ENCODE measurements at places on chromosomes 12 and 14.

- DNase-seq, result no peak
Observed at GRCh38 chr12:3542911-3543310, 51.9 kb downstream of the PRMT8 start.

GRCh38 chr12:104686196-104686595, 229.4 kb downstream of the CHST11 start:
- peak; percentile 74 for DNase-seq

DNA sequence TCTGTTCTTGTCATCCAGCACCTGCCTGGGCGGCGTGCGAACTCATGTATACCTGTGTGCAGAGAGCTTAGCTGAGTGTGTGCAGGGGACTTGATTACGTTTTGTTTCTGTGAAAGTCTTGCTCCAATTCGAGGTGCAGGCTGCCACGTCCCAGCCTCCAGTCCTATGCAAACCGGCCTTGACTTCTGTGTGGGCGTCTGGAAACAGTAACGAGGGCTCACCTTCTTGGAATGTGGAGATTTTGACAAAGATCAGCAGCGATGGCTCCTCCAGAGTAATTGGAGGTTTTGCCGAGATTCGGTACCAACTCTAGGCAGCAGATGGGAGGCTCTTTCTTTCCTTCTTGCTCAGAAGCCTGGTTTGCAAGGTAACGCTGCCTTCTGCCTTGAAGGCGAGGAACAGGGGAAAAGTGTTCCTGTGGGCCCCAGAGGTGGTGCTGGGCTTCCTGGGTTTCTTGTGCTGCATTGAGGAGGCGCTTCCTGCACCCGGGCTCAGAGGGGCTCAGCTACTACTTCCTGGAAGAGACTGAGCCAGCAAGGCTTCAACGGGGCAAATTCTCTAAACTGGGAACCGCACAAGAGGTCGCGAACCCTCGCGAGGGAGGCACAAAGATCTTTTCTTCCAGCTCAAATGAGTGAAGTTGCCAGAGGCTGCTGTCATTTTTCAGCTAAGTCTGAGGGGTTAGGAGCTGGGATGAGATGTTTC, 249.0 kb downstream of the AACS start:
- DNase-seq, result no peak

- no peak for DNase-seq
Observed at GRCh38 chr12:29376118-29376517, 4.9 kb downstream of the ERGIC2 start.

- DNase-seq, result no peak
Observed at GRCh38 chr14:90511795-90512328, 115.0 kb downstream of the CALM1 start.

- DNase-seq, result no peak
Observed at GRCh38 chr12:101963697-101964096, 86.3 kb downstream of the DRAM1 start.

- DNase-seq, result no peak
Observed at GRCh38 chr12:45568808-45569207, 160.7 kb upstream of the ARID2 start.

GRCh38 chr12:24814379-24815113, 134.4 kb downstream of the BCAT1 start:
- DNase-seq, result no peak

GRCh38 chr14:63496837-63497400, 46.3 kb downstream of the PPP2R5E start:
- no peak for DNase-seq

- no peak for DNase-seq
Observed at GRCh38 chr12:96424601-96425000, 24.4 kb upstream of the CDK17 start.

DNA sequence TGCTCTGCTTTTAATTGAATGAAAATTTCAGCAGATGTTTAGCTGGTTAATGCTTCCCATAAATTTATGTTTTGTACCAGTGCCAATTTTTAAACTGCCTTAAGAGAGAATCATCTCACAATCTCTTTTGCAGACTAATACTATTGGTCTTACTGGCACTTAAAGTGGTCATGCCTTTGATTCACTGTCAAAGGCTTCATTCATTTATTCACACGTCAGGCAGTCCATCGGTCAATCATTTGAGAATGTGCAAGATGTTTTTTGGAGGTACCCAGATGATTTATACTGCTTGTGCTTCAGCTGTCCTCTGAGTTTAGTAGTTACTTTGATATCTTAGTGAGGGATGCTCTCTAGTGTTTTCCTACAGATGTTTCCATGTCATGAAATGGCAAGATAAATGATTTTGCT, 83.4 kb downstream of the NAV3 start:
- no peak for DNase-seq

GRCh38 chr12:116389990-116390389, 112.5 kb upstream of the MED13L start:
- peak; percentile 94 for DNase-seq

GRCh38 chr14:104400355-104400754, 179.2 kb upstream of the C14orf180 start:
- DNase-seq, result no peak

- peak; percentile 95 for DNase-seq
Observed at GRCh38 chr12:12899530-12900380, 8.4 kb downstream of the GPRC5A start.

DNA sequence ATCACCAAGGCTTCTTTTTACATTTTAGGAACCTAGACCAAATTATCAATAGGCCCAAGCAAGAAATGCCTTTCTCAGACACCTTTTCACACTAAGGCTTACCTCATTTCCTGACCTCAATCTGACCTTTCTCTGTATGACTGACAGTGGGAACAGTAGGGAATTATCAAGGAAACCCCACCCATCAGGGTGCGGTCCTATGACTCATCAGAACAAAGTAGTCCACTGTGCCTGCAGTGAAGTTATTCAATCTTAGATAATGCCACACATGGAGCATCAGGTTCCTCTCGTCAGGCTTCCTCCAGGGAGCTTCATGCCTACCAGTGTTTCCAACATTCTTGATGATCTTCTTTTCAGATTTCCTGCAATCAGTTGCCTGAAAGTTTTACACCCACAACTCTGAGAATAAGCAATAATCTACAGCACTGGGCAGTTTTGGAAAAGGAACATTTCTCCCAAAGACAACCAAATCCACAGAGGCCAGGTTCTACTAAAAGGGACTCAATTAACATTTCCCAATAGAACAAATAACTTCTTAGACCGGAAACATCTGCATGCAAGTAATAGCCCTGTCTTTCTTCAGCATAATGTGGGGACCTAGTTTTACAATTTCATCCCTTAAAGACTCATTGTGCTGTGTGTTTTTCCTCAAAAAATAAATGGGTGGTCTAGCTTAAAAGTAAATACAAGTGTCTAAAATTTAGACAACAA, 35.9 kb upstream of the TMTC2 start:
- peak; percentile 11 for DNase-seq

GRCh38 chr14:21748869-21749303, 75.3 kb upstream of the OR4E1 start:
- peak; percentile 33 for DNase-seq

- no peak for DNase-seq
Observed at GRCh38 chr14:97730706-97731105, 933.5 kb downstream of the VRK1 start.

DNA sequence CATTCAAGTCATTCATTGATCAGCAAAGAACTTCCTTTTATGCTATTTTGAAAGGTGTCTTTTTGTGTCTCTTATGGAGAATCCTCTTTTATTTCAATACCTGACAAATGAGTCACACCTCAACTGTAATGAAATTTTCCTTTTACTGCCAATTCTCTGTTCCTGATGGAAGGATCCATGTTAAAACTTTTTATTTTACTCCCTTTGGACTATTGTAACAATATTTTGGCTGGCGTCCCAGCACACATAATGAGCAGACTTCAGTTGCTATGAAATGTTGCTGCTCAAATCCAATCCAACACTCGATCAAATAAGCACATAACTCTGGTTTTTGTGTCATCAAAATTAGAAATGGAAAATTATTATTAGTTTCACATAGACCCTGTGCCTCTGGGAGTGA, 21.9 kb upstream of the SLC15A5 start:
- no peak for DNase-seq

DNA sequence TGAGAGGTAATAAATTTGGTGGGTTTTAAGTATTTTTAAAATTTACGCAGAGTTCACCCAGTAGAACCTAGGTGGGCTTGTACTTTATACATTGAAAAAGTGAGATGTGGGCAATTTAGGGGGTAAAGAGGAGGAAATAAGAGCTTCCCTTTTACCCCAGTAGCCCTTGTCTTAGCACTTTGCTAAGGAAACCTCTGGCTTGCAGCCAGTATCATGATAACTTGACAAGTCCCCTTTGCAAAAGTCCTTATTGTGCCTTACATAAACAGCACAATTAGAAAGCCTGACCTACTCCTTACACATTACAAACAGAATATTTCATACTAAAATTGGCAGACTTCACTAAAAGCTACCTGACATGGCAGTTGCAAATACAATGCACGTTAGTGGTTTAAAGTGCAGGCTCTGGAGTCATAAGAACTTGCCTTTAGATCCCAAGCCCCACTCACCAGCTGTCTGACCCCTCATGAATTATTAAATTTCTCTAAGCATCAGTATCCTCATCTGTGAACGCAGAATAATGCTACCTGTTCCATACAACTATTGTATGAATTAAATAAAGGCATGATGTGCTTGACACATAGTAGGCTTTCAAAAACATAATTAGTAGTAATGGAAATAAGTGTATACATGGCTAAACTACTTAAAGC, 53.2 kb upstream of the NELL2 start:
- DNase-seq, result no peak

GRCh38 chr12:108896336-108896735, 16.4 kb downstream of the DAO start:
- no peak for DNase-seq

DNA sequence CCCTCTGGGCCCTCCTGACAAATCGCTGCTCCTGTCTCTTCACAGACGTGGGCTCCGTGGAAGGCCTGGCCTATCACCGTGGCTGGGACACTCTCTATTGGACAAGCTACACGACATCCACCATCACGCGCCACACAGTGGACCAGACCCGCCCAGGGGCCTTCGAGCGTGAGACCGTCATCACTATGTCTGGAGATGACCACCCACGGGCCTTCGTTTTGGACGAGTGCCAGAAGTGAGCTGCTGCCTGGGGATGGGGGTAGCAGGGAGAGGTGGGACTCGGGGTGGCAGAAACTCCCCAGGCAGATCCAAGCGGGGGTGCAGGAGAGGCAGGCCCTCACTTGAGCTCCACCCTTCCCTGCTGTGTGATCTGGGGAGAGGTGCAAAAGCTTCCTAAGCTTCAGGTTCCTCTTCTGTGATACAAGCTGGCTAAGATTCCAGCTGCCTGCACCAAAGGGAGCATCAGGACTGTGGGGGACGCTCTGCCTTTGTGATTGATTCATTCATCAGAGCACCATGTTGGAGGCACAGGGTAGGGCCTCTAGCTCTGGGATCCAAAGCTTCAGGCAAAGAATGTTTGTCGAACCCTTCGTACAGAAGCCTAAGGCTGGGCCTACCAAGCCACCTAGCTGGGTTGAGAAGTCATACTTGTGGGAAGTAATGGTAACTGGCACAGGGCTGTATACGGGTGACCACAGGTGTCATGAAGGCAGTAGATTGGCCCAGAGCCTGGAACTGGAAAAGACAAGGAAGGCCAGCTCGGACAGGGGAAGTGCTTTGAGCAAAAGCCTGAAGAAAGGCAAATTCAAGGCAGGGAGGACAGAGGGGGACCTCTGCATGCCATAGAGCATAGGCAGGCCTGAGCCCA, 29.1 kb upstream of the NXPH4 start:
- no peak for DNase-seq

GRCh38 chr12:110998165-110998564, 77.8 kb upstream of the MYL2 start:
- DNase-seq, result no peak

- no peak for DNase-seq
Observed at GRCh38 chr12:107798580-107798979, 24.1 kb downstream of the ASCL4 start.

GRCh38 chr14:87676814-87677437, 316.1 kb downstream of the GALC start:
- no peak for DNase-seq

- DNase-seq, result no peak
Observed at GRCh38 chr12:28814246-28814645, 334.8 kb upstream of the FAR2 start.

DNA sequence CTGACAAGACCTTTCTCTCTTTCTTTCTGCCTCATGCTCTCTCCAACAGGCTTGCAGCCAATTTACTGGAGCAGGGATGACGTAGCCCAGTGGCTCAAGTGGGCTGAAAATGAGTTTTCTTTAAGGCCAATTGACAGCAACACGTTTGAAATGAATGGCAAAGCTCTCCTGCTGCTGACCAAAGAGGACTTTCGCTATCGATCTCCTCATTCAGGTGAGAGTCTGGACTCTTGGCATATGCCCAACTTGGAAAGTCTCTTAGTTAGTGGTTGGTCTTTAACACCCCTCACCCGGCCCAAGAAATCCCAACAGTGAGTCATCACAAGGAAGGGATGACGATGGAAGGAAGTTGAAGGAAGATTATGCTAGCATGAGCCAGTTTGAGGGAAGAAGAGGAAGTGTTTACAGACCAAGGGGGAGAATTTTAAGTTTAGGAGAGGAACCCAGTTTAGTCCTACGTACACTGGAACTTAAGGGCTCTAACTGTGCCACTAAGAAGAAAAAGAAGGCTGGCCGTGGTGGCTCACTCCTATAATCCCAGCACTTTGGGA, 189.7 kb downstream of the ETV6 start:
- DNase-seq, result peak; percentile 8

DNA sequence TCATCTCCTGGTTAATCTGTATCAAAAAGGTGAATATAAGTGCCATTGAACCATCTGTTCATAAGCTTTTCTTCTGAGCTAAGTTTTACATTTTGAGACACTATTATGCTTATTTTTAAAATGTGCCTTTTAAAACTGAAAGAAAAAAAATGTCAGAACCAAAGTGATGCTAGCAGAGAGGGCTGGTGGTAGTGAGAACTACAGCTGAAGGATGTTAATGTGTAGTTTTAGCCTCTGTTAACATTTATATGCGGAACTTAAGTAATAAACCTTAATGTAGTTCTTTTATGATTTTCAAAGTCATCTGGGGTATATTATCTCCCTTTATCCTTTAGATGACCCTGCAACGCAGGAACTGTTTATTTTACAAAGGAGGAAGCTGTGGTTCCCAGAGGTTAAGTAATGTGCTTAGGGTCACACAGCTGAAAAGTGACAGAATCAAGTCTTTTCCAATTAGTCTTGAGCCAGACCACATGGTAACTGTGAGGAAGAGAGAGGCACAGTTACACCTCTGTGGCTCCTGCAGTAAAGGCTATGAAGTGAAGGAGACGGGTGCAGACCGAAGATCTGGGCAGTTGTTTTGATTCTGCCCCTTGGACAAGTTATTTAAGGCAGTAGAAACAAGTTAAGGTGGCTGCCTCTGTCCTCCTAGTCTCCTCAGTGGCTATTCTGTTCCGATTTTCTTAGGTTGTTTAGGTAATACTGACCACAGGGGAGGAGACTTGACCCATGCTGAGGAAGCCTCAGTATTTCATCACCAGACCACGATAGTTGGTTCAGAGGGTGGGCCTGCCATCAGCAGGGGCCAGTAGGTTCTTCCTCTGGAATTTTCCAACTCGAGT, 23.9 kb downstream of the GNG2 start:
- DNase-seq, result no peak

- DNase-seq, result no peak
Observed at GRCh38 chr12:58639318-58639934, 280.9 kb downstream of the LRIG3 start.

GRCh38 chr14:69094481-69094880, 58.4 kb downstream of the DCAF5 start:
- no peak for DNase-seq

GRCh38 chr12:96808587-96808986, 98.5 kb upstream of the NEDD1 start:
- no peak for DNase-seq
